ENCODE measurements at places on chromosomes 6 and 20.

- no peak for DNase-seq
Measured at GRCh38 chr6:51199105-51199552, 380.5 kb downstream of the TFAP2B start.

- DNase-seq: no peak
Measured at GRCh38 chr20:14580418-14581074, 243.1 kb upstream of the FLRT3 start.

- DNase-seq: no peak
Measured at GRCh38 chr6:56906752-56907151, 48.2 kb upstream of the BEND6 start.

DNA sequence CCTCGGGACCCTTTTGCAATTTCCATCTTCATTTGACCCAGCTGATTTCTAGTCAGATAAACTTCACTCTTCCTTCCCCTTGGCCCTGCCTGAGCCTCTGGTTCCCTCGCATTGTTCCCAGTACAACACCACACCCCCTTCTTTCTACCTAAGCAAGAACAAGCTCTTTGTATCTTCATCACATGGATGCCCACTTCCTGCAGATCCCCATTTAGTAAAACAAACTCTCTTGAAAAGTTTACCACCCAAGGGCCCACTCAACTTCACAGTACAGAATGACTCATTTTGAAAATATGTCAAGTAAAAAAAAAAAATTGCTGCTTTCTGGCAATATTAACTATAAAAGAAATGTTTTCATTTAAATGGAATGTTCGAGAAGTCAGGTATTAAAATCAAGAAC is 5.2 kb downstream of the FAXC start:
- no peak for DNase-seq

GRCh38 chr6:13764996-13765395 is 49.4 kb downstream of the MCUR1 start:
- no peak for DNase-seq

- DNase-seq: no peak
Measured at GRCh38 chr6:87504441-87504840, 31.7 kb downstream of the SLC35A1 start.

GRCh38 chr20:11436113-11436905 is 481.4 kb upstream of the BTBD3 start:
- DNase-seq: no peak

GRCh38 chr20:43755851-43756250 is 29.0 kb upstream of the GTSF1L start:
- no peak for DNase-seq

- no peak for DNase-seq
Measured at GRCh38 chr20:41649489-41649888, 31.3 kb upstream of the CHD6 start.

DNA sequence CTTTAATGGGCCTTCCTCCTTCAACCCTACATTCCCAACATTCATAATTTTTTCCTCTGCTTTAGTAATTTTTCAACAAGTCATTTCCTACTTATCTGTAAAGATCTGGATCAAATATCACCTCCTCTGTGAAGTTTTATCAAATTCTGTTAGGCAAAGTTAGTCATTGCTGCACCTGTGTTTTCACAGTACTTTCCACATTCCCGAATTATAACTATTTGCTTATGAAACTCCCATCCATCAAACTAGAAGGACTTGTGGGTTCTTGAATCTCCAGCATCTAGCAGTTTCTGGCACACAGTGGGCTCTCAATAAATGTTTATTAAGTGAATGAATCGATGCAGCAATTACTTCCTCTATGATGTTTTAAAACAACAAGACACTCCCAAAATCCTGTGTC is 257.6 kb downstream of the HDGFL1 start:
- DNase-seq: no peak

- DNase-seq: no peak
Measured at GRCh38 chr6:31794866-31795615, 511 bp downstream of the VARS1 start.

DNA sequence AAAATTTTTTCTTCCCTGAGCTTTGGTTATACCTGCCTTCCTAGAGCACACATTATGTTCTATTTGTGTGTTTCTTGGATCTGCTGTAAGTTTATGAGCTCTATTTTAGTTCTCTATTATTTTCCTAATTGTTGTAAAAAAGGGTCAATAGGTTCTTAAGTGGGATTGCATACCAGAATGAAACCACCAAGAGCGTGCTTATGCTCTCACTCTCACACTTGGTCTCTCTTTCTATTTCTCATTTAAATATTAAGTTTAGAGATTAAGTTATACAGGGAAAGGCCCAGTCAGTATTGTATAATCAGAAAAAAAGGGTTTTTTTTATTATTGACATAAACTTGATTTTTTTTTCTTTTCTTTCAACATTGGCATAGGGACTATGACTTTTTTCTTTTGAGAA is 96.8 kb downstream of the RIMS1 start:
- no peak for DNase-seq

- no peak for DNase-seq
Measured at GRCh38 chr6:166343150-166343487, 774 bp upstream of the SFT2D1 start.

GRCh38 chr6:67680297-67680932 is 954.7 kb upstream of the ADGRB3 start:
- no peak for DNase-seq

DNA sequence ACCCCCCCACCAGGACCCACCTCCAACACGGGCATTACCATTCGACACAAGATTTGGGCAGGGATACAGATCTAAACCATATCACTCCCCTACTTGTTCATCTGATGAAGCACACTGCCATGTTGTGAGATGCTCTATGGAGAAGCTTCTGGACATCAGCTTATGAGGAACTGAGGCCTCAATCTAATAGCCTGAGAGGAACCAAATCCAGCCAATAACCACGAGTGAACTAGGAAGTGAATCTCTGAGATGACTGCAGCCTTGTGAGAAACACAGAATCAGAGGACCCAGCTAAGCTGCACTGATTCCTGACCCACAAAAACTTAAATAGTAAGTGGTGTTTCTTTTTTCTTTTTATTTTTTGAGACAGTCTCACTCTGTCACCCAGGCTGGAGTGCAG is 21.6 kb upstream of the ZBTB2 start:
- DNase-seq: no peak

DNA sequence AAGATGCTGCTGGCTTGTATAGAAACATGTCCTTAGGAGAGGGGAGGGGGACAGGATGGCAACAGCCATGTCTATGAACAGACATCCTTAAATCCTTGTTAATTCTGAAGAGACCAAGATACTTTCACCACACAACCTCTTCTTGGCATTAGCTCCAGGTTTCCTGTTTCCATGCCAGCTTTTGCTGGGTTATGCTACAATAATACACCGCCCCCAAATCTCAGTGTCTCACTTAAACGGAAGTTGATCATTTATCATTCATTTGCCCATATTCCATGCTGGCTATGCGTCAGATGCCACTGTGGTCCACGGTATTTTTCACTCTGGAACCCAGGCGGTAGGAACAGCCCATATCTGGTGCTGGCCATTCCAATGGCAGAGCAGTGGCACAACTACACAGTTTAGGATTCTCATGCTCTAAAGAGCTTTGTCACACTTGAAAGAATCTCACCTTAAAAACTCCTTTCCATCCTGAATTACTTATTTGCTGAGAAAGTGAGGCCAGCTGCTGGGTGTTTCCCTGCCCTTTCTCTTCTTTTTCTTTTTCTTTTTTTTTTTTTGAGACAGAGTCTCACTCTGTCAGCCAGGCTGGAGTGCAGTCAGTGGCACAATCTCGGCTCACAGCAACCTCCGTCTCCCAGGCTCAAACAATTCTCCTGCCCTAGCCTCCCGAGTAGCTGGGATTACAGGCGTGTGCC is 3.7 kb upstream of the RNASET2 start:
- no peak for DNase-seq

DNA sequence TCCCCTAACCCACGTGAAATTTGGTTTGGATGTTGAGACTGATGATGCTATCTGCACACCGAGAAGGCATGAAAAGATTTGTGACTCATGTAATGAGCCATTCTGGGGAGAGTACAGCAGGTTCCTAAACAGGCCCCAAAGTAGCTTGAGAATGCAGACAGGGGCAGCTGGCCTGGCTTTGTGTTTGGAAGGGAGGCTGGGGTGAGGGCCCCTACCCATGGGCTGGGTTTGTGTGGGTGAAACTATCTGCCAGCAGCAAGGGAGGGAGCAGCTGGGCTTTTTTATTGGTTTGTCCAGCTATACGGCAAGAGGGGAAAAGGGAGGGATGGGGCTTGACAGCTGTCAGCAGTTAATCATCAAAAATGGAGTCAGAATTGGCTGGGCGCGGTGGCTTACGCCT is 87.0 kb upstream of the RNF24 start:
- no peak for DNase-seq

DNA sequence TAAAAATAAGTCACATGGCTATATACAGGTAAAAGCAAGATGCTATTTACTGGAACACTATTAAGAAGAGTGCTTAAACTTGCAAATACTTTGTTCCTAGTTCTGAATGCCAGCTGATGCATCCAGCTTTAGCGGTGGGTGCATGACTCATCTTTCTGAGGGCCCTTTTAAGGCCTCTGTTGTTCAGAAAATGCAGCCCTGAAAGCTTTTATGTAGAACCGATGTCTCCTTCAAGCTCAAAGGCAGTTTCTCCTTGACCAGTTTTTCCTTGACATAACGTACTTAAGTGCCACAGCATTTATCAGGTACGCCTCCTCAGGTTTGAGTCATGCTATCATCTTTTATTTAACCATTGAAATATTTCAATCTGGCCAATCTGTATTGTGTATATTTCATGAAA is 82.8 kb downstream of the MLIP start:
- no peak for DNase-seq

DNA sequence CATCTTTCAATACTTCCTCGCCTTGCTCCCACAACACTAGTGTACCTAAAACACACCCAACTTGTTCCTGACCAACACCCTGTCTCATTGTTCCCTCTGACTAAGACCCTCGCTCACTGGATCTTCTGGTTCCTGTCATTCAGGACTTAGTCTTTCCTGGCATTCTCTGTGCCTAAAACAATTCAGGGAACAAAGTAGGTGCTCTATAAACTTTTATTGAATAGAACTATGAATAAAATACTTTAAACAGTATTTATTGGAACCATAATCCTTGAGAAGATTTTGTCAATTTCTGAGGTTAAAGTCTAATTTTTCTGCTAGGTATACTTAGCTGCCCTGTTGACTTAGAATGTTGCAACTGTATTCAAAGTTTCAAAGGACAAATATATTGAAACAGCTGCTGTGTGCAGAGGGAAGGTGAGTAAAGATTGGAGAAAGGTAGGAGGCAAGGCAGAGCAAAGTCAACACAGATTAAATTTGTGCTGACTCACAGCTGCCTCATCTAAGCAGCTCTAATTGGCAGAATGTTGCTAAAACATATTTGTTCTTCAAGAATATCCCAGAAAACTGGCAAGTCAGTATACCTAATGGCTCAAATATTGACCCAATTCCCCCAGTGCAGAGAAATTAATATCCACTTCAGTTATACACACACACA is 37.6 kb downstream of the GSTA2 start:
- DNase-seq: no peak

DNA sequence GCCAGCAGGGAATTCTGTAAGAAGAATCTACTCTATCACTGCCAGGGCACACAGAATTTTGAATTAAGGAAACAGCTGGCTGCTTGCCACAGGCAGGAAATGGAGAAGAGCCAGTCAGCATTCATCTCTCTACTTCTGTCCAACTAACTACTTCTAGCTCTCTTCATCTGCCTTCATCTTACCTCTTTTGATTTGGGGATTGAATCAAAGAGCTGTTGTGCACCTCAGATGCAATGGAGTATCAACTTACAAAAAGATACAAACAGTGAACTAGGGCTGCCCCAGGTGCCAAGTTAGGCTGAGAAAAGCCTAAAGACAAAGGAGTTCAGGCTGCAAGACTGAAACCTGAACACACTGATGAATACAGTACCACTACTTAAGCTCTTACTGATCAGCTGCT is 82.0 kb downstream of the PTPRK start:
- DNase-seq: no peak

DNA sequence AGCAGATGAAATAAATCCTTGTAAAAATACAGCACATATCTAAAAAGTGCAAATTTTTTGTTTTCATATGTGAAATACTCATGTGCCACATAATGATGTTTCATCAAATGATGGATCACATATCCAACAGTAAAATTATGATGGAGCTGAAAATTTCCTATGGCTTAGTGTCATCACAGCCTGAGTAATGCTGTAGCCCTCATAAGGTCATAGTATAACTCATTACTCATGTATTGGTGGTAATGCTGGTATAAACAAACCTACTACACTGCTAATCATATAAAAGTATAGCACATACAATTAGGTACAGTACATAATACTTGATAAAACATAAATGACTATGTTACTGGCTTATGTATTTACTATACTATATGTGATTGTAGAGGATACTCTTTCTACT is 12.9 kb downstream of the TSPYL1 start:
- no peak for DNase-seq

DNA sequence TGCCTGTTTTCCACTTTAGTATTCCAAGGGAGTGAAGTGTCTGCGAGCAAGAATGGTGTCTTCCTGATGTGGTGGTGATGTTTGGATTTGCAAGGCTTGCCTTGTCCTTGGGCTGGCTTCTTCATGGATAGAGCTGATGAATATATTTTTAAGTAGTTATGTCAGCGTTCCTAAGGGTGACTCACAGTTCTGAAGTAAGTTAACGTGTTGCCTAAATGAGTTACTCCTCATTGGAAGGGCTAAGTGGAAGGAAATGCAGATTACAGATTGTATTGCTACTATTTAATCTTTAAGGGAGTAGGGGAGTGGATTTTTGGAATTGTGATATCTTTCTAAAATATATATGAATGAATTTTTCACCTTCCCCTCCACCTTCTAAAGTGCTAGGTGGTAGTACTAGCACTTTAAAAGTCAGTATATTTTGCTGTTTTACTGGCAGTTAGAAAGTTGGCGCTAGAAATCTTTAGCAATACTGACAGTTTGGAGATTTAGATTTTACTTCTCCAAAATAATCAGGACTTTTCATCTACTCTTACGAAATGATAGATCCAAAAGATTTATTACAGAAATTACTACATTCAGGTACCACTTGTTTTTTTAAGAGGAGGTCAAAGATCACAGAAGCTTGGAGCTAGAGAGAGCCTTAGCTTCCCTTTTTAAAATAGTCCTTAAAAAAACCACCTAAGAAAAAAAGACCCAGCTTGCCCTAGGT is 197.4 kb downstream of the JARID2 start:
- DNase-seq: no peak

Data from activated CD4-positive, alpha-beta T cell treated with anti-CD3 and anti-CD28 coated beads for 36 hours (primary cell).